ENCODE measurements at places on chromosomes 12 and 14.

DNA sequence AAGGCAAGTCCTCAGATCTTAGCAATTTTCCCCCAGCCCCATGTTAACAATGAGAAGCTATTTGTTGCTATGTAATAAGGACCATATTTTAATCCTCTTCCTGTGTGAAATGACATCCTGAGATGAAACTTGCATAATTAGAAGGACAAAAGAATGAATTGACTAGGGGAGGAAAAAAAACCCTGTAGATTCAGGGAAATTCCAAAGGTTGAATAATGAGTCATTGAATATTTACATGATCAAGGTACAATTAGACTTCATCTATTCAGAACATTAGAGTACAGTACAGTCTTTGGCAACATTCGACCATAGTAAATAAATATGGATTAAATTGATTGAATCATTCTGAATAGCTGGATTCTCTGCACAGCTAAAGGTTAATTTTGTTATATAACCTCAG is 9.4 kb downstream of the MYBPC1 start:
- DNase-seq = peak; percentile 80

- DNase-seq = peak; percentile 44
Measured at GRCh38 chr12:48285751-48286650, 64.7 kb downstream of the ZNF641 start.

DNA sequence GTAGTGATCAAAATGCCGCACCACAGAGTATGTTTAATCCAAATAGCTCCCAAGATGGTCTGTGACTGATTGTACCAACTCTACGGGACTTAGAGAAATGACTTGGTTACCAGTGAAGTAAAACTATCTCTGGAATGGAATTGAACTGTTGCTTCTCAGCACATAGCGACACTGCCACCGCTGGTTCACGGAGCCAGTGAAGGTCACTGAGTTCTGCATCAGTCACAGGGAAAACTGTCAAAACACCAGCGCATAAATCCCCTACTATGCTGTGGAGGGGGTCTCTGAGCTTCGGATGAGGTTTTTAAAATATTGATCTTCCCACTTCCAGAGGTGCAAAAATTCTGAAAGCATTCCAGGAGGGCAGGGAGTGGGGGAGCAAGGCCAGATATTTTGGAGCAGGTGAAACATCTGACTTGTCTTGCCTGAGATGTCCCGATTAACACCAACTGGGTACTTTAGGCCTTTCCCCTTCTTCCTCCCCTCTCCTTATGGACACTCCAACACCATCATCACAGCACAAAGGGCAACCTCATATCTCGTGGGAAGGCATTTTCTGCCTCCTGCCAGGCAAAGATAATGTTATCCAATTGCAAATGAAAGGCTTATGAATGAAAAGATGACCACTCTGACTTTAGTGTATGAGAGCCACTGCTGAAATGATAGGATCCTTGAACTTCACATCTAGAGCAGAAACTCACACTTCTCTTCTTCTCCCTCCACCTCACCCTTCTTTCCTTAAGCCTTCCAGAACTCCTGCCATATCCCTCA is 2.0 kb upstream of the PLXNC1 start:
- no peak for DNase-seq

GRCh38 chr14:100067971-100068959 is 3.0 kb downstream of the EVL start:
- DNase-seq = peak; percentile 35

GRCh38 chr12:24864796-24865125 is 84.1 kb downstream of the BCAT1 start:
- no peak for DNase-seq

- no peak for DNase-seq
Measured at GRCh38 chr12:18281941-18282340, 20.6 kb downstream of the PIK3C2G start.

GRCh38 chr14:95505030-95505589 is 11.3 kb downstream of the SYNE3 start:
- no peak for DNase-seq

DNA sequence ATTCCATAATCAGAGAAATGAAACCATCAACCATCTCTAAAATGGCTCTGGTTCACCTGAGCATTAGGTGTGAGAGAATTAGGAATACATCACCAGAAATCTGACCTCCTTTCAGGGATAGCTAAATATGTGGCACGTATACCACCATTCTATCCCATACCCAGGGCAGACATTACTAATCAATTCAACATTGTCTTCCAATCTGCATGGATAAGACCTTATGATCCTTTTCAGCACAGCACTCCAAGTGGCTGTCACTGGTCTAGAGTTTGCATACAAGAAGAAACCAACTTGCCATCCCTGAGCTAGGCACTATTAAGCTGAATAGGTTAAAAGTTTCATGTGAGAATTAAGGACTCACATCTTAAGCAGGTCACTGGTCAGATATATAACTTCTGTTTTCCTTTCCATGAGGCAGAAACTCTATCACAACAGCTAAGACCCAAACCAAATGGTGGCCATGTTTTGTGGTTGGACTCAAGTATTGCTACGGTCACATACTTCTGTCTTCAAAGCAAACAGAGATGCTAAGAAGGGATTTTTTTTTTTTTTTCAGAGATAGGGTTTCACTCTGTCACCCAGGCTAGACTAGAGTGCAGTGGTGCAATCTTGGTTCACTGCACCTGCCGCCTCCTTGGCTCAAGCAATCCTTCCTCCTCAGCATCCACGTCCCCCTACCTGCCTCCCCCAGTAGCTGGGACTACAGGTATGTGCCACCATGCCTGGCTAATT is 249.0 kb downstream of the DPF3 start:
- no peak for DNase-seq

- no peak for DNase-seq
Measured at GRCh38 chr14:85788470-85789233, 258.7 kb downstream of the FLRT2 start.

DNA sequence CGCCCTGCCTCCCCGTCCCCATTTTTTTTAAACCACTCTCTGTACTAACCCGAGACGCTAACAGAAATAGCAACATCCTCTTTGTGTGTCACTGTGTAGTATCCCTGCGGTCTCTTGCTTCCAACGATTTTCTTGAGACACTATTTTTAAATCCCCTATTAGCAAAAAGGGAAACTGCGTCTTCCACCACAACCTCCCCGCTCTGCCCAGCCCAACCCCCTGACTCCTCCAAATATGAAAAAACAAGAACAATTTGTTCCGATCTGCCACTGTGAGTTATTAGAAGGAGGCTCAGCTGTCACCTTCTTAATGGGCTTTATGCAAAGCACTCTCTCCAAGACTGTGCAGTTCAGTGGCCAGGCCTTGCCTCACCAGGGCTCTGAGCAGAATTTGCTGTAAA is 76.3 kb downstream of the MAP1LC3B2 start:
- DNase-seq = no peak

DNA sequence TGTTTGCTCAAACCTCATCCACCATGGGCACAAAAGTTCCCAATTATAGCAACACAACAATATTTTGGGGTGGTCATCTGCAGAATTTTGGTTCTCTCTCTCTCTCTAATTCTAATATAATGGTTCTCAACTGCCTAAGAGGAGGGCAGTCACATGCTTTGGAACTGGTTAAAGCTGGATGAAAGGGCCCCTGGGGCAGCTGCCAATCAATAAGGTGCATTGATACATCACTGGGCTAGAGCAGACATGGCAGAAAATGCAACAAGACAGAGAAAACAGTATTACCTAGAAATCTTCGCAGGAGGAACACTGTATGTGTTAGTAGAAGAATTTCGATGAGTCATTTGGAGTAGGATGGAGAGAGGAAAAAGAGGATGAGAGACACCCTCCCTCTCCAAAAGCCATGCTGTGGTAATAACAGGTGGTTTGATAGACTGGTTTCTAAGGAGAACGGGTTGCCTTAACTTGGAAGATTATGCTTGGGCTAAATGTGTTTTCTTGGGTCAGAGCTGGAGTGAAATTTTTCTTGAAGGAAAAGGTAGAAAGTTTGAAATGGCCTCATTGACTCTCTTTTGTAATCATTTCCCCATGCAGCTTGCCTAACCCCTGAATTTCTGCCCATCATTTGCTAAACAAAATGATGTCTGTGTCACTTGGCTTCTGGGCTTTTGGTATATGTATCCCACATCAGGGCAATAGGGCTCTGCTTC is 67.1 kb upstream of the HIF1A start:
- no peak for DNase-seq

Measured in A673 (cell line).